ENCODE measurements at places on chromosomes 3 and 15.

DNA sequence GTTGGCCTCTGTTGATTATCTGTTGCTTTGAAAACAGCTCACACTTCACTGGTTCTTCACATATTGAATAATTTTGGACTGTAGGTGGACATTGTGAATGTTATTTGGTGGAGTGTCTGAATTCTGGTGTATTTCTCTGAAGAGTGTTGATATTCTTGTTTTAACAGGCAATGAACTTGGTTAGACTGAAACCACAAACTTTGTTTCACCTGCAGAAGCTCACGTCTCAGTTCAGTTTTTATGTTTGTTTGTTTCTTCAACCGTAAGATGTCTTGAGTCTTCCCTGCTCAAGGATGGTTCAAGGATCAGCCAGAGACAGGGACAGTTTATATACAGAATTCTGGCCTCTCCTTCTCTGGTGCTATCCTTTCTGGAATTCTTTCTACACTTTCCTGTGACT lies 43.6 kb downstream of the C3orf20 start:
- no peaks in the 10 kb centered on the region for H3K36me3 ChIP-seq
- no peak overlapping the region for H3K4me3 ChIP-seq
- no peaks in the 10 kb centered on the region for H3K4me1 ChIP-seq
- DNase-seq = no peak

DNA sequence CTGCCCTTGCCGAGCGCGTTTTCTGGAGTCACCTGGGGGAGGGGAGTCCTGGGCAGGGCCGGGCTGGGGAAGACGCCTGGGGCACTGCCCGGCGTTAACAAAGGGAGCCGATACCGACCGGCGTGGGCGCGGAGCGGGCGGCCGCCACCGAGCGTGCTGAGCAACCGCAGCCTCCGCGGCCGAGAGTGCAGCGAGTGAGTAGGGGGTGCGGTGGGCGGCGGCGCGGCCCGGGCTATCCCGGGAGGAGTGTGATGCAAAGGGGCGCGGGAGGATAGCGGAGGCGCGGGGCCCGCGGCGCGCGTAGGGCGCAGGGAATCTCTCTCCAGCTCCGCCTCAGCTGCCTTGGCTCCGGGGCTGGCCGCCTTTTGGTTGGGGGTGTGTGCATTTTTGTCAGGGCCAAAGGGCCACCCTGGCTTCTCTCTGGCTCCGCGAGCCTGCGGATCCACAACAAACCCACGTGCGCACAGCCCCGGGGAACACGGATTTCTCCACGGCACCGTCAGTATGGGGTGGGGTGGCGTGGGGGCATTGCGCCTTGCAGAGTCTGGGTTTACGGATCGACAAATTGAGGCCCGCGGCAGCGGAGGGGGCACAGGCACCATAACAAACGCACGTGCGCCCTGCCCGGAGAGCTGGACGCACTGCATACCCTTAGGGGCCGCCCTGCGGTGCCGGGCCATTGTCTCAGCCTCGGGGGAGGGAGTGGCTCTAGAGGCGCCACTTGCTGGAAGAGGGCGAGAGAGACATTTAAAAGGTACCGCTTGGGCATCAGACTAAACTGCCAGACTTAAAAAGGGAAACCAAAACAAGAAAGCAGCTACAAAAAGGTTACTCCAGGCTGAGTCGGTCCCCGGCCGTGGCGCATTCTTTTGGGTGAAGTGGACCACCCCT lies 560 bp downstream of the ST6GAL1 start:
- peak overlapping the region; percentile 78 for H3K27ac ChIP-seq
- H3K27me3 ChIP-seq = no peaks in the 10 kb centered on the region
- no peaks in the 10 kb centered on the region for H3K36me3 ChIP-seq
- peak overlapping the region; percentile 73 for H3K4me3 ChIP-seq

GRCh38 chr3:30747771-30748281 lies 141.4 kb downstream of the TGFBR2 start:
- no peaks in the 10 kb centered on the region for H3K36me3 ChIP-seq
- H3K4me3 ChIP-seq = no peak overlapping the region
- DNase-seq = no peak
- peaks cover 11% of the 10 kb centered on the region for H3K4me1 ChIP-seq
- H3K27ac ChIP-seq = no peak overlapping the region

DNA sequence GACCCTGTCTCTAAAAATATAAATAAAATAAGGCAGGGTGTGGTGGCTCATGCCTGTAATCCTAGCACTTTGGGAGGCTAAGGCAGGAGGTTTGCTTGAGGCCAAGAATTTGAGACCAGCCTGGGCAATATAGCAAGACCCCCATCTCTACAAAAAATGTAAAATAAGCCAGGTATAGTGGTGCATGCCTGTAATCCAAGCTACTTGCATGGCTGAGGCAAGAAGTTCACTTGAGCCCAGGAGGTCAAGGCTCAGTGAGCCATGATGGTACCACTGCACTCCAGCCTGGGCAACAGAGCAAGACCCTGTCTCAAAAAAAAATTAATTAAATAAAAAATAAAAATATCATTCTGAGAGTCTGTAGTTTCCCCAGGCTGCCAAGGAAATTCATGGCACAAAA lies 4.1 kb upstream of the JAGN1 start:
- no peaks in the 10 kb centered on the region for H3K36me3 ChIP-seq
- DNase-seq = no peak
- H3K4me3 ChIP-seq = no peak overlapping the region
- H3K27me3 ChIP-seq = no peaks in the 10 kb centered on the region
- peaks cover under 1% of the 10 kb centered on the region for H3K4me1 ChIP-seq

DNA sequence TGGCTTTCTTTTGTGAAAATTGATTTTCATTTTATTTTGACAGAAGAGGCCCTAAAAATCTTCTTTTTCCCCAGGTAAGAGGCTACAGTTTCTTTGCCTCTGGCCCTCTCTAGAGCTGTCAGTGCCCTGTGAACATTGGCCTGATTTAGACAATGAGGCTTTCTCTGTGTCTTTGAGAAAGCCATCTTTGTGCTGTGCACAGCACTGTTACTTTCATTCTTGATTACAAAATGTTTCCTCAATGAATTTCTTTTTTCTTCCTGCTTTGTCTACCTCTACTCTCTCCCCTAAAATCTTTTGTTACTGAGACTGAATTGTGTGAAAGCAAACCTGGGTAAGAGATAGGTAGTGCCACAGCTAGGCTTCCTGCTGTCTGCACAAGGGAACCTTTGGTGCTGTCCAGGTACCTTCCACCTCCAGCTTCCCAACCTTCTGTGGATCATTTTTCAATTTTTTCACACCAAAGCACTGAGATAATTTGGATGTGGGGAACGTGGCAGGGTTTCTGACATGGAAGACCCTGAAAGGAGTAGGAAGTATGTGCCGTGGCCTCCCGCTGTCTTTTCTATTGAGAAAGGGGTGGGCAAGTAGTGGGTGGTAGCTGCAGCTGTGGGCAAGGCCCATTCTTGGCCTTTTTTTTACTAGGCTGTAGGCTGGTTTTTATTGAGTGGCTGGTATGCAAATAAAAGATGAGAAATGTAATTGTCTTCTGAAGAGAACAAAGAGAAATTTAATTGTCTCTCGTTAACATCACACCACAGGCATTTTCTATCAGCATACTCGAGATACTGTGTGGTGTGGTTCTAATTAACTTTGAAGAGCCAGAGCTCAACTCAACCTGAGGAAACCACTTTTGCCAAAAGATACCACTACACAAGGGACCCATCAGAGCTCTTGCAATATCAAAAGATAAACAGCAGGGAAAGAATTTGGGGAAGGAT lies 21.0 kb downstream of the RAB8B start:
- no peak for DNase-seq
- peak overlapping the region; percentile 10 for H3K27ac ChIP-seq
- H3K36me3 ChIP-seq = no peaks in the 10 kb centered on the region

GRCh38 chr3:141129049-141129448 lies 77.9 kb downstream of the SPSB4 start:
- no peaks in the 10 kb centered on the region for H3K36me3 ChIP-seq
- H3K27me3 ChIP-seq = no peaks in the 10 kb centered on the region
- H3K4me3 ChIP-seq = no peak overlapping the region
- DNase-seq = no peak
- no peak overlapping the region for H3K27ac ChIP-seq
- no peaks in the 10 kb centered on the region for H3K4me1 ChIP-seq

DNA sequence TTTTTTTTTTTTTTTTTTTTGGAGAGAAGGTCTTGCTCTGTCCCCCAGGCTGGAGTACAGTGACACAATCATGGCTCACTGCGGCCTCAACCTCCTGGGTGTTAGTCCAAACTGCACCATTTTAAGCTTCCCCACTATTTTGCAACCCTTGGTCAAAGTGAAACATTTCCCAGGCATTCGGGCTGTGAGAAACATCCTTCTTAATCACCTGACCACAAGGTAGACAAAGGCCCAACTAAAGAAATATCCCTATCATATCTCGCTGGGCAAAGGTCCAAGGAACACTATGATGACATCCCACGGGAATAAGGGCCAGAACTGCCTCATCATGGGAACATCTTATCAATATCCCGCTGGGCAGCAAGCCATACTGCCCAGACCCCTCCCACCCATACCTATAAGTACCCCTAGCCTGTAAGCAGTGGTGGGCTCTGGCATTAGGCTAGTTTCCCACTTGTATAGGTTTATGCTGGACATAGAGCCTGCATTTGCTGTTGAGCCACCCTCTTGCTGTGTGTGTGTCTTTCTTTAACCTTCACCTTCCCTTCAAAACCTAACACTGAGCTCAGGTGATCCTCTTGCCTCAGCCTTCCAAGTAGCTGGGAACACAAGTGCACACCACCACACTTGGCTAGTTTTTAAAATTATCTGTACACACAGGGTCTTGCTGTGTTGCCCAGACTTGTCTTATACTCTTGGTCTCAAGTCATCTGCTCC lies 95.2 kb downstream of the SEMA5B start:
- no peaks in the 10 kb centered on the region for H3K36me3 ChIP-seq
- no peaks in the 10 kb centered on the region for H3K27me3 ChIP-seq
- H3K27ac ChIP-seq = no peak overlapping the region
- DNase-seq = no peak
- H3K4me1 ChIP-seq = no peaks in the 10 kb centered on the region

DNA sequence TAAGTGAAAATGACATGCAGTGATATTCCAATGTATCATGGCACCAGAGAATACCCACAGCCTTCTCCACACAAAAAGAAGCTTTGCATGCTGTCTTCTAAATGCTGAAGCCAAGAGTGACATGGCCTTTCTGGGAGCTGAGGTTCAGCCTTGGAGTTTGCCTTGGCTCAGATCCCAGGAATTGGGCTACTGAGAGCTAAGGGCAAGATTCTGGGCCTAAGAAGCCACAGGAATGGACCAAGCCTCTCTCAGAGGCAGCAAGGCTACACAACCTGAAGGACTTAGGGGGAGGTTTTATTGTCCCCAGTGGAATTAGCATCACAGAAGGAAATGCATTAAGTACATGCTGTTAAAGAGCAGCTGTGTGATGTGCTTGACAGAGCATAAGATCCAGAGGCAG lies 1078.5 kb downstream of the TUSC7 start:
- no peak overlapping the region for H3K27ac ChIP-seq
- no peaks in the 10 kb centered on the region for H3K36me3 ChIP-seq
- H3K27me3 ChIP-seq = no peaks in the 10 kb centered on the region
- no peak overlapping the region for H3K4me3 ChIP-seq
- DNase-seq = no peak
- no peaks in the 10 kb centered on the region for H3K4me1 ChIP-seq

DNA sequence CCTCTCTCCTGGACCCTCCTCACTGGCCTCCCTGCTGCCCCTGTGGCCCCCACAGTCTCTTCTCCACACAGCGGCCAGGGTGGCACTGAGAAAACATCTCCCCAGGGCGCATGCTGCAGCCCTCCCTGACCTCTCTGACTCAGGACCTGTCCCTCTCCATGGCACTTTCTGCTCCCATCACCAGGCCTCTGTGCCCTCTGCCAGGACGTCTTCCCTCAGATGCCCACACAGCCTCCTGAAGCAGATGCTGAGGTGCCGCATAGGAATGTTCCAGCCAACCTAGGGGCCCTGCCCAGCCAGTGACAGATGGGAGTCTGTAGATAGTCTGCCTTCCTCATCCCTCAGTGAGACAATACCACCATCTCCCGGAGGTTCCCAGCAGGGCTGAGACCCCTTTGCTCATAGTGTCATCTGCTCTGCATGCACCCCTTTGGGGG lies 8.7 kb downstream of the MYL3 start:
- H3K27ac ChIP-seq = no peak overlapping the region
- H3K27me3 ChIP-seq = no peaks in the 10 kb centered on the region
- H3K4me1 ChIP-seq = no peaks in the 10 kb centered on the region
- no peak for DNase-seq
- no peaks in the 10 kb centered on the region for H3K36me3 ChIP-seq

DNA sequence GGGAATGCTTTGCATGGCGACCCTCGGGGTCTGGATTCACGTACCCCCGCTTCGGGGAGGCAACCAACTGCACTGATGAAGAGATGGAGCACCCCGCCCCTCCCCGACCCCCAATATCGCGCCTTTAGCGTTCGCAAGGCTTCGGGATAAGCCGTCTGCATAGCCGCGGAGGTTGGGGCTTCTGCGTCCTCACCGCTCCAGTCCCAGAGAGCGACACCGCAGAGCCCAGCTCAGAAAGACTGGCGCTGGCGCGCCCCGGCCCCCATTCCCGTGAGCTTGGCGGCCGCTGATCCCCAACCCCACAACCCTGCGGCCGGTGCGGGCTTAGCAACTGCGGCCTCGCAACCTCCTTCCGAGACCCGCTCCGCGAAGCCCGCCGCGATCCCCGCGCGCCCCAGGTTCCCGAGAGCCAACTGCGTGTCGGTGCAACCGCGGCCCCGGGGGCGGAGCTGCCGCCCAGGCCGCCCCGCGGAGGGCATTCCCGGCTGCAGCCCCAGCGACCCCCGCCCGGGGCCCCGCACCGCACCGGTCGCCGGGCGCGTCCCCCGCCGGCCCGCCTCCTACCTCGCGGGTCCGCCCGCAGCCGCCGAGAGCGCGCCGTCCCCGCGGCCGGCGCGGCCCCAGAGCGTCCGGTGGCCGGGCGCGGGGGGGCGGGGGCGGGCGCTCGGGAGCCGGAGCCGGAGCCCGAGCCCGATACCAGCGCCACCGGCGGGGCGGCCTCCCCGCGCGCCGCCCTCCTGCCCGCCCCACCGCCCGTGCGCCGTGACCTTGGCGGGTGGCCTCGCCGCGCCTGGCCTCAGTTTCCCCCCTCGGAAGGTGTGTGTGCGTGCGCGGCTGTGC lies 79.5 kb downstream of the IQSEC1 start:
- no peaks in the 10 kb centered on the region for H3K36me3 ChIP-seq
- peak overlapping the region; percentile 88 for H3K27ac ChIP-seq
